Activated naive CD8-positive, alpha-beta T cell treated with anti-CD3 and anti-CD28 coated beads for 36 hours (primary cell): ENCODE measurements at places on chromosomes 3 and 15. TPM values are rescaled to one million over a fixed set of nuclear protein-coding genes. Genes with fewer than 3 reads are reported as not detected.

The C3orf52 gene
- total RNA-seq = 4.5 TPM

The SERINC4 gene
- total RNA-seq = 0.14 TPM

The EFHB gene
- total RNA-seq = 0.87 TPM

The NR2E3 gene
- total RNA-seq = not detected

The NR1I2 gene
- total RNA-seq = 1.4 TPM

The COLQ gene
- 0.48 TPM for total RNA-seq

The SEMA3F gene
- total RNA-seq = 0.28 TPM

The ANKRD34C gene
- not detected for total RNA-seq

The IL5RA gene
- total RNA-seq = not detected

The SLC22A13 gene
- 0.24 TPM for total RNA-seq

The CKMT1B gene
- total RNA-seq = 0.92 TPM

The CCDC13 gene
- not detected for total RNA-seq

The SCAMP5 gene
- 0.44 TPM for total RNA-seq

The IL1RAP gene
- total RNA-seq = 7.3 TPM
